Cerebellar nuclear complex (tissue), 1 donor: ENCODE measurements at places on chromosomes 1 and 21.

GRCh38 chr1:95948023-95948422 lies 714.0 kb downstream of the RWDD3 start:
- DNase-seq: no peak

DNA sequence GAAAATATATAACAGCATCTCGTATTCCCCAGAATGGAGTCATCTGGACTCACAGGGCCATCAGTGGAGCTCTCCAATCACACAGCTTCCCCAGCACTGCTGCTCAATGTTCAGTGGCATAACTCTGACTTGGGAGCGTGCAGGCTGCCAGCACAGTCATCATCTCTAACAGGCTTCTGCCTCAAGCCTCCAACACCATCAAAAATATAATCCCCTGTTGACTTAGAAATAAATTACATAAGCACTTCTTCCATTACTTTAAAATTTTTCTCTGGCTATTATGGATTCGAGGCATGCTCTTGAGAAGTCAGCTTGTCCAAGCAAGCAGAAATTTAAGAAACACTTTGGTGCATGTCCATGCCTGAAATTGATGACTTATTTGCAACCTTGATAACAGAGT lies 6.2 kb downstream of the DUSP23 start:
- no peak for DNase-seq

DNA sequence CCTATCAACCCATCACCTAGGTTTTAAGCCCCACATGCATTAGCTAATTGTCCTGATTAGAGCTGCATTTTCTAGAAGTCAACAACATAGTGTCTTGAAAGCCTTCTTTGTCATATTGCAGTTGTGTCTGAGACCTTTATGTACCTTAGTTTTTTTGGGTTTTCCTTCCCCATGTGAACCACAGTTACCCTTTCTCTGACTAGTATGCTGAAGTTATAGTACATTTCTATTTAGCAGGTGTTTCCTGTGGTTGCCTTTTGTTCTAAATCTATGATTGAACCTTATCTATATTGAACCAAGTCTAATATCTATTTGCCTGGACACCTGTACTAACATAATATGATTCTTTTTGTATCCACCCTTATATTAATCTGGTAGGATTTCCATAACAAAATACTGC lies 135.6 kb downstream of the ST6GALNAC3 start:
- no peak for DNase-seq

DNA sequence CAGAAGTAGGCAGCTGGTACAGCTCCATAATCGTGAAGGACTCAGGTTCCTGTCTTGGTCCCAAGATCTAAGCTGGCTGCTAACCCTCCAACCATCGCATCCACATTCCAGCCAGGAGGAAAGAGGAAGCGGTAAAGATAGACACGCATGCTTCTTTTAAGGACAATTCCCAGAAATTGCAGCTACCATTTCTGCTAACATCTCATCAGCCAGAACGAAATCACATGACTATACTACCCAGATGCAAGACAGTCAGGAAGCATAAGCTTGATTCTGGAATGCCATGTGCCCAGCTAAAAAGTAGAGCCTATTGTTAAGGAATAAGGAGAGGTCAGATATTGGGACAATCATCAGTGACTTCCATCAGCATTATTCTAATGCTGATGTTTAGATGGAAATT lies 110.4 kb downstream of the EPHB2 start:
- no peak for DNase-seq

GRCh38 chr1:43962324-43962723 lies 7.5 kb upstream of the DPH2 start:
- no peak for DNase-seq

DNA sequence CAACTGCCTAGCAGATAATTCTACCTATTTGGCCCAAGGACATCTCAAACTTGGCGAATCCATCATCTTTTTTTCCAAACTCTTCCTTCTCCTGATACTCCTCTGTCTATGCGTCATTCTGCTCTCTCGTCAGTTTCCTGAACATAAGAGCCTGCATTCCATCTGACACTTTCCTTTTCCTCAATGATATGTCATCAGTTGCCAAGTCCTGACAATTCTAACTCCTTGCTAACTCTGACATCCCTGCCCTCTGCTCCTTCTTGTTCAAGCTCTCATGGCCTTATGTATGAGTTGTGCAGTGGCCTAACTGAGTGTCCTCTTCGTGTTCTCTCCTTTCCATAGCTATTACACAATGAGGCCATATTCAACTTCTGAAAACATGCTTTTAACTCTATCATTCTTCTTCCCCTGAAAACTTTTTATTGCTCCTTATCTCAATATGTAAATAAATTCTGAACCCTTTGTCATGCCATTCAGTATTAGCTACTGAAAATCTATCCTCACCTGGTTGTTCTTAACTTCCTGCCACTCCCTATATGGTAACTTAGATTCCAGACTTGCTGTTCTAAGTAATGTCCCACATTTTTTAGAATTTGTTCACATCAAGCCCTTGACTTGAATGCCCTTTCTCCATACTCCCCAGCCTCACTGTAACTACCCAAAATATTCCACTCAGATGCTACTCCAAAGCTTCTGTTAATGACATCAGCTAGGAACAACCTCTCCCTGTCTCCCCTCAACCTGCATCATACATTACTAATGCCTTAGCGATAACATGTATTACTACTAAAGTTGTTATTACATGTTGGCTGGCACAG lies 11.5 kb downstream of the PALMD start:
- DNase-seq: no peak

- no peak for DNase-seq
Observed at GRCh38 chr1:14421295-14421976, 177.0 kb upstream of the KAZN start.

- DNase-seq: no peak
Observed at GRCh38 chr1:16348414-16349182, 3.7 kb downstream of the FBXO42 start.

DNA sequence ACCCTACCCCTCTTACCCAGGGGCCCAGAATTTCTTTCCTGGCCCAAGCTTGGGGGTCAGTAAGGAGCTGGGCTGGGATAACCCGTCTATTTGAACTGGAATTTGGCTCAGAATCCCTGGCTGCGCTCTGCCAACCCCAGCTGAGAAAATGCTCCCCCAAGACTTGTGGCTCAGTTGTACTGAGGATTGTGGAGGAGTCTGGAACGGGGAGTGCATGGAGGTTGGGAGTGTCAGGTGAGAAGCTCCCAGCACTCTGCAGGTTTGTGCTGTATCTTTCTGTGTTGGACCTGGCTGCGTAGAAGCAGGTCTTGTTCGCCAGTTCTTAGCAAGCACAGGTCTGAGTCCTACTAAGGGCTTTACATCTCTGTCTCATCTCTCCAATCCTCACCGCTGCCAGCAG lies 1.6 kb downstream of the TCEA3 start:
- no peak for DNase-seq

DNA sequence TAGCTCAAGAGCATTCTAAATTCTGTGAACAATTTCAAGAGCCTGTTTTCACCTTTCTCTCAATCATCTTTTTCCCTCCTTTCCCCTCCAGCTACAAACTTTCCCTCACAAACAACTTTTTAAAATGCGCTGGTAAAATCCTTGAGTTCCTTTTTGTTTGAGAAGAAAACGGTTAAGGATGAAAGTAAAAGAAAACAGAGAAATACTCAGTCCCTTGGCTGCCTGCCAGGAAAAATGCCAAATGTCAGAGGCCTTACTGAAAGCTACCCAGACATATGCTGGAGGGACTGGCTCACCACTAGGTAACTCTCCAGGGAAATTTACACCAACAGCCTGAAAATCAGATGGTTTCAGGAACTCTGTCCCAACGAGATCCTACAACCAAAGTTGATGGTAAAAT lies 11.0 kb upstream of the SERBP1 start:
- DNase-seq: no peak

DNA sequence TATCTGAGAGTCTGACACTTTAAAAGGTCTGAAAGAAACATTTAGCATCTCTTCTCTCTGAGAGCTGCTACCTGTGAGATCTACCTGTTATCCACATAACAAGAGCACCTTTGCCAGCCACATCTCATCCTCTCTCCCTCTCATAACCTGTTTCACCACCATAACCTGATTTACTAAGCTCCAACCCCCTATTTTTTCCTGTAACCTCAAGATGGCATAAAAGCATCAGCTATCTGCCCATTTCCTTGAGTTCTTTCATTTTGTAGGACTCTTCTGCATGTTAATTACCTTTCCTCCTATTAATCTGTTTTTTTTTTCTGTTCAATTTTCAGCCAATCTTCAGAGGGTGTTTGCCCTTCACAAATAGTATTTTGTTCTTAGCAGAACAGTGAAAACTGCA lies 136.5 kb upstream of the KCNK1 start:
- DNase-seq: no peak

DNA sequence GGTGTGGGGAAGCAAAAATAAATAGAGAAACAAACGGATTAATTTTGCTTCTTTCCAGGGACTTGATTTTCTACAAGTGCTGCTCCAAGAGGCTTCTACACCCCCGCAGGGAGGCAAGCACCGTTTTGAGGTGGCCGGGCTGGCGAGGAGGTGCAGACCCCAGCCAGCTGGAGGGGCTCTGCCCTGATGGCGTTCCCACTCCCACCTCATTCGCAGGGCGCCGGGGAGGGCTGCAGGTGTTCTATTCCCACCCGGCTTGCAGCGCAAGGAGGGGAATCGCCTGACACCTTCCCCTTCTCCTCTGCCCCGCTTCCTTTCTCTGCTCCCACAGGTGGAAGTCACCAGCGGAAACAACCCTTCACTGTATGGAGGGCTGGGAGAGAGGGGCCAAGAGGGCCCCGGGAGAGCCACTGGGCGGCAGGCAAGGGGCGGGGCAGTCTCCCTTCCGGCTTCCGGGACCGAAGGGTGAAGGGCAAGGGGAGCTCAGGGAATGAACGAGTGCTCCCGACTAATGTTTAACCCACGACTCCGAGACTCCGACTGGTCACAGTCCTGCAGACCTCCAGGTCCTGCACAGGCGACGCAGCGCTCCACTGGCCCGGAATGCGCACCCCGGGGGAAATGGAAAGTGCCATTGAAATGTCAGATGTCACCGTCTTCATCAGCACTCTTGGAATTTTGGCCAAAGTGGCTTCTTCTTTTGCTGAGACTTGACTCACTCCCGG lies 29.1 kb downstream of the TEX35 start:
- no peak for DNase-seq

DNA sequence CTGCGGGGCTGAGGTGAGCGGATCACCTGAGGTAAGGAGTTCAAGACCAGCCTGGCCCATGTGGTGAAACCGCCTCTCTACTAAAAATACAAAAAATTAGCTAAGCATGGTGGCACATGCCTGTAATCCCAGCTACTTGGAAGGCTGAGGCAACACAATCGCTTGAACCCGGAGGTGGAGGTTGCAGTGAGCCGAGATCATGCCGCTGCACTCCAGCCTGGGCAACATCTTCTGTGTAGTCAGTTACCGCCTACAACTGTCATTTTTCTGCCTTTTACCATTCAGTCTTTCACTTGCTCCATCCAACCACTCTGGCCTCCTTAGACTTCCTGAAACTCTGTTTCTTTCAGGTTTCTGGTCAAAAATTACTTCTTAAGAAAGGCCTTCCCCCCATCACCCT lies 2.2 kb downstream of the MYCBP start:
- DNase-seq: no peak

GRCh38 chr1:228018961-228019721 lies 12.3 kb downstream of the WNT3A start:
- no peak for DNase-seq

GRCh38 chr1:31523769-31524168 lies 52.5 kb upstream of the TINAGL1 start:
- DNase-seq: no peak

GRCh38 chr1:239633432-239633831 lies 247.1 kb downstream of the CHRM3 start:
- DNase-seq: no peak

DNA sequence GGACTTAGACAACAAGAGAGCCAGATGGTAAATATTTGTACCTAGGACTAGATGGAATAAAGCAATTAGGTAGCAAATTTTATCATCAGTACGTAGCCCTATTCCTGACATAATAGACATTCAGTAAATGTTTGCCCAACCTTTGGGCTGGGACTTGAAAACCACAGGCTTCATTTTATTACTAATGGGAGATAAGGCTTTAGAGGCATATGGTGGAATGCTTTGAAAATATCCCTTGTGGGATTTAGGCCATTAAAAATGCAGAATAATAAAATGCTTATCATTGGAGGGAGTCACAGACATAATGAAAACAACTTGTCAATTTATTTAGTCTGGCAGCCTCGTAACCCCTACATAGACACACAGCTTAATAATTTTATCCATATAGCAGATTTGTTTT lies 296.1 kb upstream of the SPAG17 start:
- DNase-seq: no peak

DNA sequence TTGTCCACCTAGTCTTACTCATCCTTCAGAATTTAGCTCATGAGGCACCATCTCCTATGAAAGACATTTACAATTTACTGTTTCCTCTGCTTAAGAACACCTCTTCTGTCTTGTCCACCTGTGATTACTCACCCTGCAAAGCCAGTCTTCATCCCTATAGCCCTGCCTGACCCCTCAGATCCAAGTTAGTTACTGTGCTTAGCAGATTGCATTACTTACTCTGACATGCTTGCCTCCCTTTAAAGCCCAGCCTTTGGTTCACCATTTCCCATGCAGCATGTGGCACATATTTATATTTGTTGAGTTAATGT lies 60.9 kb upstream of the VCAM1 start:
- no peak for DNase-seq

GRCh38 chr1:205326812-205327466 lies 5.4 kb upstream of the NUAK2 start:
- DNase-seq: no peak
